Progenitor cell of endocrine pancreas (in vitro differentiated cells): ENCODE measurements at places on chromosomes 3 and 15.

DNA sequence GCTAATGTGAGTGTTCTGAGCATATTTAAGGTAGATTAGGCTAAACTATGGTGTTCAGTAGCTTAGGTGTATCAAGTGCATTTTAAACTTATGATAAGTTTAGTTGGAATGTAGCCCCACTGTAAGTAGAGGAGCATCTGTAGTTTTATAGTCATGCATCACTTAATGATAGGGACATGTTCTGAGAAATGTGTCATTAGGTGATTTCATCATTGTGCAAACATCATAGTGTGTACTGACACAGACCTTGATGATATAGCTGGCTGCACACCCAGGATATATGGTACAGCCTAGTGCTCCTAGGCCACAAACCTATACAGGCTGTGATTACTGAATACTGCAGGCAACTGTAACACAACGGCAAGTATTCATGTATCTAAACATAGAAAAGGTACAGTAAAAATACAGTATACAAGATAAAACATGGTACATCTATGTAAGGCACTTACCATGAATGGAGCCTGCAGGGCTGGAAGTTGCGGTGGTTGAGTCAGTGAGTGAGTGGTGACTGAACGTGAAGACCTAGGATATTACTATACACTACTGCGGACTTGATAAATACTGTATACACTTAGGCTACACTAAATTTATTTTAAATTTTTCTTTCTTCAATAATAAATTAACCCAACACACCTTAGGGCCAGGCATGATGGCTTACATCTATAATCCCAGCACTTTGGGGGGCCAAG, 17.9 kb downstream of the DNAH1 start:
- no peak for DNase-seq

DNA sequence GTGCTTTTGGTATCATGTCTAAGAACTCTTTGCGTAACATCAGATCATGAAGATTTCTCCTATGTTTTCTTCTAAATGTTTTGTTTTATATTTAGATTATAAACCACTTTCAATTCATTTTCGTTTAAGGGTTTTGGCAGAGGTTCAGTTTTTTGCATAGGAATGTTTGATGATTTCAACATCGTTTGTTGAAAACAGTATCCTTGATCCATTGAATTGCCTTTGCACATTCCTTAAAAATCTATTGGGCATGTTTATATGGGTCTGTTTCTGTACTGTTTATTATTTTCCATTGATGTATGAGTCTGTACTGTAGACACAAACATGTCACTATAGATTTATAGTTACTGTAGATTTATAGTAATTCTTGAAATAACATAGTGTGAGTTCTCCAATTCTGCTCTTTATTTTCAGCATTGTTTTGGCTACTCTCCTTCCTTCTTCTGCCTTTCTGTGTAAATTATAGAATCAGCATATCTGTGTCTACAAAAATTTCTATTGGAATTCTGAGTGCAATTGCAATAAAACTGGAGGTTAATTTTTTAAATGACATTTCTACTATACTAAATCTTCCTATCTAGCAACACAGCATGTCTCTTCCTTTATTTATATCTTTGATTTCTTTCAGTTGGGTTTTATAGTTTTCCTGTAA, 374.0 kb downstream of the SV2B start:
- DNase-seq: no peak

GRCh38 chr15:34147371-34148140, 45.7 kb downstream of the PGBD4 start:
- DNase-seq: no peak

- DNase-seq: no peak
Measured at GRCh38 chr3:124385996-124386395, 344.3 kb upstream of the UMPS start.

GRCh38 chr15:97884513-97885131, 75.9 kb upstream of the ARRDC4 start:
- DNase-seq: no peak

DNA sequence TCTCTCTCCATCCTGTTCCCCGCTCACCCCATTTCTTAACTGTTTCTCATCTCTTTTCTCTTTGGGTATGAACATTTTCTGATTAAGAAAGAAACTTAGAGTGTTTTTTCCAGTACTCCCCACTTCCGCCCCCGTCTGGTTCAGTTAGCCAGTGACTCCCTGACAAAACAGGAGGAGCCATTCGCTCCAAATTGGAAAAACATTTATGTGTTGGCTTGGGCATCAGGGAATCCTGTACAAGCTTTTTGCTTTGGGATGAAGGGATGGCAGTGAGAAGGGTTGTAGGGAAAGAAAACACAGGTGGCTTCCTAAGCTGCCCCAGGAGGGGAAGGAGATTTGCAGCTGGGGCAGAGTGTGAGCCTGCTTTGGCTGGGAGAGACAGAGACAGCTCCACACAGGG, 47.0 kb downstream of the BOC start:
- no peak for DNase-seq

GRCh38 chr3:119636249-119636648, 24.1 kb downstream of the POPDC2 start:
- DNase-seq: no peak

GRCh38 chr3:9951598-9951961, 628 bp downstream of the PRRT3 start:
- DNase-seq: no peak

DNA sequence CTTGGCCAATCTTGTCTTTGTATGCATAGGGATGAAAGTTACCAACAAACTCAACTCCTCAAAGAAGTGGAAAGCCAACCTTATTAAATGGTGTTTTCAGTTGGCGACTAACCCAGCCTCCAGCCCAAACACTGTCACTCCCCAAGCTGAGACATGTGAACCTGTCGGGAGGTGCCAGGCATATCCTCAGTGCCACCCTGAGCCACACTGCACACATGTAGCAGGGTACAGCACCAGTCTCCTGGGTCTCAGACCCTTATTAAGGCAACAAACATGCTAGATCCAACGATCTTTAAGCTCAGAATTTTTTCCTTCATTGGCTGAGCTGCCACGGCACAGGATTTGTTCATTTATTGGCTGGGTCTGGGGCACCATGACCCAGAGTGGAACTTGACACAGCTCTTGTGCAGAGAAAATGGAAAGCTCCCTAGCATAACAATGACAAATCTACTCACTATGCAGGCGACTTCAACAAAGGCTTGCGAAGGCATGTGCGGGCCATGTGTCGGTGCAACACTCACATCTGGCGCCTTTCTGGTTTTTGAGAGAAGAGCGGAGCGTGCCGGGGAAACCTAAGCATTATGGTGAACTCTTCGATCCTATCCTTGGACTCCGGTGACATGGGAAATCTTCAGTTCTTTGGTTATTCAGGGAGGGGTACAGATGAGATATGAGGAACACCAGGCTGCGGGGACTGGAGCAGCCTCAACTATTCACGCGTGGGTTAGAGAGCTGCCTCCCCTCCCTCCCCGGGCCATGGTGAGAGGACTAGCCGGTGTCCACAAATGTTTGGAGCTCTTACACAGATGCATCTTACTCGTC, 190.1 kb downstream of the FAM43A start:
- no peak for DNase-seq

DNA sequence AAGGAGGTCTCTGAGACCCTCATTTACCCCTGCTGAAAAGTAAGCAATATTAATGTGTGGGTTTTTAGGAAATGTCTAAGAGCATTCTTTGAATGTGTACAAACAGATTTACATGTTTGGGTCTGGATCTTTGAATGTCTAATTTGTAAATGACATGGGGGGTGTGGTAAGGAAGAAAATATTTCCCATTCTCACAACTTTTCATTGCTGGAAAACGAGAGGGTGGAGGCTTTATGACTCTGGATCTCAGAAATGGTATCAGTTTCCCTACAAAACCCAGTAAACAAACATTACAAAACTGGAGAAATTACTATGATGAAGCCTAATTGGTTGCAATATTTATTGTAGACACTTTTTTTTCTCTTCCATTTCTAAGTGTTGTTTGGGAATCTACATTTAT, 98.1 kb upstream of the FOXB1 start:
- no peak for DNase-seq

DNA sequence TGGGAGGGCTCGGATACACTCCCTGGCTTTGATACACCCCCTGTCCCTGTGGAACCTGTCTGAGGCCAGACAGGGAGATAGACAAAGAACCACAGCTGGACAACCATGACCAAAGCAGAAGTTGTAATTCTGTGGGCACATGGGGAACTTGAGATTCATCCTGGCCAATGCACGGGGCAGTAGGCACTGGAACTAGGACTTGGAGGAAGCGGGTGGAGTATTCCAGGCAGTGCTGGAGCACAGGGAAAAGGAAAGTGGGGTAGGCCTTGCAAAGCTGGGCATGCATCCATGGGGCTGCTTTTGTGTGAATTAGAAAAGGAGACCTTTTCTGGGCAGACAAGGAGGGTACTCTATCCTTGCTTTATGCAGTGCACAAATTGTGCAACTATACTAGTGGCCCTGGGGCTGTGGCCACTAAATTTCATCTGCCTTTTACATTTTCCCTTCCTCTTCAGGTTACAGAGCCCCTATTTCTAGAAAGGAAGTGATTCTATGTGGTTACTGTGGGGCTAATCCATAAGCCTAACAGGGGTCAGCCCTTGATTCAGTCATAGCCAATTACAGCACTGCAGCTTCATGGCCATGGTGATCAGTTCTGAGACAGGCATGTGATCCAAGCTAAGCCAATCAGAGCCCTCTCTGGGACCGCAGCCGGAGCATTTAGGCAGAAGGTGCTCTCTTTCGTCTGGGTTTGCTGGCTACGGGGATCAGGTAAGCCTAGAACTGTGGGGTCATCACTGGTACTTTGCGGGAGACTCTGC, 21.0 kb downstream of the CRABP1 start:
- DNase-seq: no peak

GRCh38 chr3:14532691-14533456, 7.3 kb downstream of the GRIP2 start:
- no peak for DNase-seq

DNA sequence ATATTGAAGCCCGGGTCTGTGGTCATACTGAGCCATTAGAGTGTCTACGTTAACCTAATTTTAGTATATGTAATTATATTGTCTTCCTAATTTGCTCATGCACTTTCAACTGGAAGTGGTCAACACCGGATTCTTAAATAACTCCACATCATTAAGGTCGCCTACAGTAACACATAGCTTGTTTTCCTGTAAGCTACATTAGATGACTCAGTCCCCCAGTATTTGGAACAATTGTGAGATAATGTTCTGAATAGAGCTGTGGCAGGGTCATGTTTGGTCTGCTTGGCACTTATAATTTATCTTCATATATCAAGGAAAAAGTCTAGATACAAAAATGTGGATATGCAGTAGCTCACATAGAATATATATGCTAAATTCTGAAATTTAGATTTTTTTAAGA, 486.2 kb downstream of the IGSF11 start:
- no peak for DNase-seq

DNA sequence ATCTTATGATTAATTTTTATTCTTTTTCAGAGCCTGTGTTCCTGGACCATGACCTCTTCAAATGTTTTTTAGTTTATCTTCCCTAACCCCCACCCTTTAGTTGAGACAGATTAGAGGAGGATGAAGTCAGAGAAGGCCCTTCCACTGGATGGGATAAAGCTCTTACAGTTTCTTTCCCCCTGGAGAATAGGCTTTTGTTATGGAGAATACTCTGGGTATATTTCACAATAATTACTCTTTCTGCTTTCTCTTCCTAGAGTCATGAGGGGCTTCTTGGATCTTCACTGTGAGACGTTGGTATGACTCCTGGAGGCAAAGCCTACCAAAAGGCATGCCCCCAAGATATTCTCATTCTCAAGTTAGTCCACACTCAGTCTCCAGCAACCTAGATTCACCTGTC, 144.4 kb upstream of the THRB start:
- DNase-seq: no peak

DNA sequence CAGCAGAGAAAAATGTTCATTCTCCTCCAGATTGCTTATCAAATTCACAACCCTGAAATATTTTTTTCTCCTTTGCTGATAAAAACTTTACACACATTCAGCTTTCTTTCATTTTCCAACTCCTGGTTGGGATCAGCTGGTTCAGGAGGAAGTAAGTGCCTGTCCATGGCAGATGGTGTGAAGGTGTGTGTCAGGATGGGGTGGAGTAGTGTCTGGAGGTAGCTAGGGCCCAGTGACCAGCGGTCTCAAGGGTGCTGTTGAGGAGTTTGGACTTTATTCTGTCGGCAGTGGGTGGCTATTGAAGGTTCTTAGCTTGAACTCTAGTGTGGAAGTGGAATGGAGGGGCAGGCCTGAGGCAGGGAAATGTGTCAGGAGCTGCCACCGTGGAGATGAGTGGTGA, 46.9 kb upstream of the PTPN23 start:
- DNase-seq: no peak

DNA sequence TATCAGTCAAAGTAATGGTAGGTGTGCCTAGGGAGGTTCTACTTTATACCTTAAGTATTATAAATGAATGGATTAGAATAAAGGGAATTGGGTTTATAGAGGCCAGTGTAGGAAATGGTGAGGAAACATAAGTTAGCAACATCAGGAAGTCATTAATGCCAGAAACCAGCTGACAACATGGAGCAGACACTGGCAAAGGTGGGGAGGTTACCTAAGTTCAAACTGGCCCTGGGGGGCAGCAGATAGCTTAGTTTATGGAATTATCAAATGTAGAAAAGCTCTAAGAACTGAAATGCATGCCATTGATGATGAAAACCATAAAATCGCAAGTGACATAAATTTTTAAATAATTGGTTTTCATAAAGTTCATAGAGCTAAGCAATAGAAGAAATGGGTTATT, 498.6 kb downstream of the NAALADL2 start:
- DNase-seq: no peak

DNA sequence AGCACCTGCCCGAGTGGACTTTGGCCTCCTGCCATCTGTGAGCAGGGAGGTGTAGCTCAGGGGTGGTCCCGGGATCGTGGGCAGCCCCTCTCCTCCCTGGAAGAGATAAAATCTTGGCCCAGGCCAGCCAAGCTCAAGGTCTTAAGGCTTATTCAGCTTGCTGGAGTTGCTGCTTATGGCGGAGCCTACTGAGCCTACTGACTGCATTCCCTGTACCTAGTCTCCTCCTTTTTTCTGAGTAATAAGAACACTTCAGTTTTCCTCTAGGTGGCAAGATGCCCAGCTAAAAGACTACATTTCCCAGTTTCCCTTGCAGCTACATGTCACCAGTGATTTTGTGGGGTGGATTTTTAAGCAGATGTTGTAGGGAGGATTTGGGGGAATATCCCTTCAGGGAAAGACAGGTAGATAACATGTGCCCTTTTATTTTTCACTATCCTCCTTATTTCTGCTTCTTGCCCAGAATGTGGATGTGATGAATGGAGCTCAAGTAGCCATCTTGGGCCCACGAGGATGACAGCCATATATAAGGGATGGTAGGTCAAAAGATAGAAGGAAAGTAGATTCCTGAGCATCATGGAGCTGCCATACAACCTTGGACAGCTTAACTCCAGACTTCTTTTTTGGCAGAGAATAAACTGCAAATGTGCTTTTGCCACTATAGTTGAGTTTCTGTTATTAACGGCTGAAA, 41.4 kb upstream of the INSYN1 start:
- DNase-seq: no peak

GRCh38 chr3:19899264-19899663, 34.8 kb downstream of the EFHB start:
- DNase-seq: no peak

GRCh38 chr3:110667216-110667615, 404.4 kb upstream of the NECTIN3 start:
- DNase-seq: no peak

- no peak for DNase-seq
Measured at GRCh38 chr3:171201825-171202224, 175.3 kb upstream of the SLC2A2 start.
